ENCODE measurements at places on chromosomes 16 and 17. TPM values are rescaled to one million over a fixed set of nuclear protein-coding genes. Genes with fewer than 3 reads are reported as not detected.

The EPX gene
- total RNA-seq = not detected

The RNF157 gene
- 8.0 TPM for total RNA-seq

The KRTAP17-1 gene
- total RNA-seq = not detected

The AANAT gene
- 0.51 TPM for total RNA-seq

The HBM gene
- total RNA-seq = not detected

Data from A549 treated with RU486 at 1 μM for 4 hours (cell line).